T-helper 17 cell (primary cell): ENCODE measurements at places on chromosomes 11 and 22. TPM values are rescaled to one million over a fixed set of nuclear protein-coding genes. Genes with fewer than 3 reads are reported as not detected.

GRCh38 chr11:26096451-26096850 lies 235.5 kb upstream of the ANO3 start:
- DNase-seq, result no peak

DNA sequence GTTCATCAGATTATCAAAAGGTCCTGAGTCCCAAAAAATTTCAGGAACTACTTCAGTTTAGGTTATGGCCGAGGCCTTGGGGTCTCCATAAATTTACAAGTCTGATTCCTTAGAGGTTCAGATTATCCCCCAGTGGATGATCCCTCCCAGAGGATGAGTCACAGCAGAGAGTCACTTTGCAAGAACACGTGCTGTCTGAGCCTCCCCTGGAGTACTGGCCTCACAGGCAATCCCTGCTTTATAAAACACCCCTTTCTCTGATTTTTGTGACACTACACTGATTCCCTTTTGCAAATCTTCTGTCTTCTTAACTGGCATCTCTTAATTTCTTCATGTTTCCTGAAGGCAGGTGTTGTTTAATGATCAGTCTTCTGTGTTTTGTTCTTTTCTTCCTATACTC lies 45.3 kb downstream of the CCDC34 start:
- DNase-seq, result no peak

- no peak for DNase-seq
Observed at GRCh38 chr11:114438303-114438702, 964 bp upstream of the REXO2 start.

DNA sequence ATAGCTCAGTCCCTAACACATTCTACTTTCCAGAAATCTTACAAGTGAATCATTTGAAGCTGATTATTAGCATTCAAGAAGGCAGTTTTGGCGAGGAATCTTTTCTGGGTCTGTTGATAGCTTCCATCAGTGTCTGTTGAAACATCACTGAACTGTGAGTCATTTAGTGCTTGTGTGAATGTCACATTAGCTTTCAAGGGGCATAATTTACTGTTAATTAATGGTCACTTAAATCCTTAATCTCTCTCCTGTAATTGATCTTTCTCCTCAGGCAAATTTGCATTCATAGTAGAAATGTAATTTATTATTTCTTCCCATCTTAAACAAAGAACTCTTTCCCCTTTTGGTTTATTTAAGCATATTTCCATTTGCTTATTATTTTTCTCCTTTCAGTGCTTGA lies 2.6 kb downstream of the HTR3B start:
- DNase-seq, result no peak

Gene SOX10
- not detected for total RNA-seq

Gene SCN2B
- total RNA-seq, result not detected
